ENCODE measurements at places on chromosomes 4 and X.

DNA sequence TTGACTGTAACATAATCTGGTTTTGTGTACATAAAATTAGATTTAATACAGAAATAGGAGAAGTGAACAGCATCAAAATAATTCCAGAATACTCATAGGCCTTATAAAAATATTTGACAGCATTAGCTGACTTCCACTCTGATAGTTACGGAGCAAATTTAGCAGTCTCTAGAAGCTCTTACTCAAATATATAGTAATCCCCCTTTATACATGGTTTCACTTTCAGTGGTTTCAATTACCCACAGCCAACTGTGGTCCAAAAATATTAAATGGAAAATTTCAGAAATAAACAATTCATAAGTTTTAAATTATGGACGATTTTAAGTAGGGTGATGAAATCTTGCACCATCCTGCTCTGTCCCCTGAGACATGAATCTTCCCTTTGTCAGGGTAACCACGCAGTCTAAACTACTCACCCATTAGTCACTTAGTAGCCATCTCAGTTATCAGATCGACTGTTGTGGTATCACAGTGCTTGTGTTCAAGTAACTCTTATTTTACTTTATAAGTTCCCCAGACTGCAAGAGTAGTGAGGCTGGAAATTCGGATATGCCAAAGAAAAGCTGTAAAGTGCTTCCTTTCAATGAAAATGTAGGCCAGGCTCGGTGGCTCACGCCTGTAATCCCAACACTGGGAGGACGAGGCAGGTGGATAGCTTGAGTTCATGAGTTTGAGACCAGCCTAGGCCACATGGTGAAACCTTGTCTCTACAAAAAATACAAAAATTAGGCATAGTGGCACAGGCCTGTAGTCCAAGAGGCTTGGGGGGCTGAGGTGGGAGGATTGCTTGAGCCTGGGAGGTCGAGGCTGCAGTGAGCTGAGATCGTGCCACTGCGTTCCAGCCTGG, 17.2 kb upstream of the RTL9 start:
- no peak for DNase-seq

DNA sequence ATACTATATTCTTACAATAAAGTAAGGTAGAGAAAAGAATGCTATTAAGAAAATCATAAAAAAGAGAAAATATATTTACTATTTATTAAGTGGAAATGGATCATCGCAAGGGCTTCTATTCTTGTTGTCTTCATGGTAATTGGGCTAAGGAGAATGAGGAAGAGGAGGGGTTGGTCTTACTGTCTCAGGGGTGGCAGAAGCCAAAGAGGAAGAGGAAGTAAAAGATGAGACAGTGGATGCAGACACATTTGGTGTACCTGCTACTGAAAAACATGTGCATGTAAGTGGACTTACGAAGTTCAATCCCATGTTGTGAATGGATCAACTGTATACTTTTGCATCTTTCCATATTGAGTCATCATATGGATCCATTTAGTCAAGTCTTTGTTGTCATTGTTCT, 1502.1 kb upstream of the ADGRL3 start:
- DNase-seq = no peak

- peak; percentile 24 for DNase-seq
Measured at GRCh38 chr4:106315476-106315967, 487 bp downstream of the TBCK start.

DNA sequence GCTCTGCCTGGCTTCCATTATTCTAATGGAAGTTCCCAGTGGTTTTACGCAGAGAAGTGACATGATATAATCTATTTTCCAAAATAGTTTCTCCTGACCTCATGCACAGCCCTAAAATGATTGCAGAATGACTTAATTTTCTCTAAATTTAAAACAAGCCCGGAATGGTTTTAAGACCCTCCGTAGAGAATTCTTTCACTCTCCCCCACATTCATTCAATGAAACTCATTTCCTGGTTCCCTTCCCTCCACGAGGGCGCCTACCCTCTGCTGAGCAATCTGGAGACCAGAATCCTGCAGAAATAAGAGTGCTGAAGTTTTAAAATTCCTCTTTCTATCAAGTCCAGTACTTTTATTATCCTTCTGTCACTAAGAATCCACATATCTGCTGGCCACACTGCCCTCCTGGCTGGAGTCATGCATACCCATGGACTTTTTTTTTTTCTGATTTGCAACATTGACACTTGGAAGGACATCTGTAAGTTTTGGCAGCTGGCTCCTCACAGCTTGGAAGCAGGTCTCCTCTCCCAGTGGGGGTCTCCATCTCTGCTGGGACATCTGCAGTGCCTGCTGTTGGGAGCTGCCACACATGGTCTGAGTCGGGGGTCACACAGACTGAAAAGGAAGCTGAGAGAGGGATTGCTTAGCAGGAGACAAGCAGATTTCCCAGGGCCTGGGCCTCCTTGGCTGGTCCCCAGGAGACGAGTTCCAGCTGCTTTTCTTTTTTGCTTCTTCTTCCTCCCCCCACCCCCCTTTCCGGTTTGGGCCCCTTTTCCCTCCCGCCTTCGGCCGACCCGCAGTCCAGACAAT, 86.1 kb downstream of the SOWAHB start:
- no peak for DNase-seq

DNA sequence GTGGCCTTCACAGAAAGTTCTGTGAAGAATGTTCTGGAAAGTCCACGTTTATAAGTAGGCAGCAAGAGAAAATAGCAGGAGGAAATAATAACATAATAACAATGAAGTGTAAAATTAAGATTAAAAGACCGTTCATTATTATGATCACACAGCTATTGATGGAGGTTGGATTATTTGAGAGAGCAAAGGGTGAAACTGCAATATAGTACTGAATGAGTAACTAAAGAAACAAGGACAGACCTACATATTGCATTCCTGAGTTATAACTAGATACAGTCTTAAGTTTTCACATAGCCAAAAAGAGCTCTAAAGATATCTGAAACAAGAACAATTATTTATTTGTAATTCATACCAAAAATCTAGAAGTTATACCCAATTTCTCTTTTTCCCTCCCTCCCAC, 122.9 kb upstream of the TMEM164 start:
- DNase-seq = no peak

- no peak for DNase-seq
Measured at GRCh38 chr4:10703766-10704429, 19.3 kb upstream of the CLNK start.

GRCh38 chrX:106875151-106875550, 28.0 kb downstream of the RIPPLY1 start:
- no peak for DNase-seq

DNA sequence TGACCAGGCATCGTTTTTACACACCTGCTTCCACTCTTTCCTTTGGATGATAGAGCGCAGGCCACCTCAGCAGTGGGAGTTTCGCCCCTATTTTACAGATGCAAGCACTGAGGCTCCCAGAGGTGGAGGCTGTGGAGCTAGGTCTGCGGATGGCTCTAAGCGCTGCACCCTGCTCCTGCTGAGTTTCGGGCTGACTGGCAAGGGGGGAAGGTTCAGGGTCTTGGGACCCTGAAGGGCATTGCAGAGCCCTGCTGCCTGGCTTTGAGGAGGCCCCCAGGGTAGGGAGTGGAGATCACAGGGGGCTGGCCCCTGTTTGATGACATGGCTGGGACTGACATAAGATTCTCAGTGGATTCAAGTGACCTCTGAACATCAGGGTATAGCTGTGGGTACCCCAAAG, 62.8 kb upstream of the NKX1-1 start:
- no peak for DNase-seq

DNA sequence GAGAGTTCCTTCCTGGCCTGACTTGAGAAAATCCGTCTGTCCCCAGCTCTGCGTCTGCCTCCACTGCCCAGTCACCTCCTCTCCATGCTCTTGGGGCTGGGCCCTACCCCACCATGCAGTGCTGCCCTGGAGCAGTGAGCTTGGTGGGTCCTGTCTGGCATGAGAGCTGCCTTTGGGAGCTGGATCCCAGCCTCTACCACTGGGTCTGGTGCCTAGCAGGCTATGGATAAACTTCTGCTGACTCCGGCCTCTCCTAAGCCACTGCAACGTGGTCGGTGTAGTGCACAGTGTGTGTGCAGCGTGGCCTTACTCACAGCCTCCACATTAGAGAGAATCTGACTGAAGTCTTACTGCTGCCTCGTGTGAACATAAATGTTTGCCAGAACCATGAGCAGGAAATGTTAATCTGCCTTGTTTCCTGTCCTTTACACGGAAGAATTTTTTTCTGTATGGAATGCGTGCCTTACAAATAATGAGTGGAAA, 47.6 kb downstream of the HTT start:
- no peak for DNase-seq

GRCh38 chrX:30533835-30534234, 43.7 kb downstream of the TASL start:
- no peak for DNase-seq

DNA sequence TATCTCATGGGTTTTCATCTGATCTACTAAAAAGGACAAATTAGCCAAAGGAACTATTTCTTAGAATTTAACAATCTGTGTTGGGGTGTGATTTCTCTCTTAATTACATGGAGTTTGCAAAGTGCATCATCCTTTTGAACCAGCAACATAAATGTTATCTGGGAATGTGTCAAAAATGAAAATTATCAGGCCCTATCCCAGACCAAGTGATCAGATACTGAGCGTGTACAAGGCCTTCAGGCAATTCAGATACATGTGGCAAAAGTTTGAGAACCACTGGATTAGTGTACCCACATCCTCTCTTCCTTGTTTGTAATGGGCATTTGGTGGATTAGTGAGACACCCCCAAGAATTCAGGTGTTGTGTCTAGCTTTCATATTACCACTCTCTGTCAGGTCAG, 3.8 kb downstream of the SH3D19 start:
- DNase-seq = no peak

- no peak for DNase-seq
Measured at GRCh38 chrX:45689971-45690370, 489.3 kb upstream of the DIPK2B start.

GRCh38 chrX:44882635-44883034, 9.6 kb downstream of the KDM6A start:
- no peak for DNase-seq

DNA sequence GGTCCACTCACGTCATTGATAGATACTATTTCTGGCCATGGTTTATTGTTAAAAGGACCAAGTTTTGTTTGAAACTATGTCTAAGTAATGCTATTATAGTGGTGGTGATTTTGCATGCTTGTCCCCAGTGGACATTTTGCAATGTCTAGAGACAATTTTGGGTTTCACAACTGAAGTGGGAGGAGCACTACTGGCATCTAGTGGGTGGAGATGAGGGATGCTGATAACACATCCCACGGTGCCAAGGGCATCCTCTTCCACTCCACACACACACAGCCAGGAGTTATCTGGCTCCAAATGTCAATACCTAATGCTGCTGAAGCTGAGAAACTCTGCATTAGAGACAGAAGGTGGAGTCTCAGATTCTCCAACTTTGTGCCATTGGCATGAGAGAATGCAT, 131.2 kb downstream of the FRMPD4 start:
- no peak for DNase-seq

DNA sequence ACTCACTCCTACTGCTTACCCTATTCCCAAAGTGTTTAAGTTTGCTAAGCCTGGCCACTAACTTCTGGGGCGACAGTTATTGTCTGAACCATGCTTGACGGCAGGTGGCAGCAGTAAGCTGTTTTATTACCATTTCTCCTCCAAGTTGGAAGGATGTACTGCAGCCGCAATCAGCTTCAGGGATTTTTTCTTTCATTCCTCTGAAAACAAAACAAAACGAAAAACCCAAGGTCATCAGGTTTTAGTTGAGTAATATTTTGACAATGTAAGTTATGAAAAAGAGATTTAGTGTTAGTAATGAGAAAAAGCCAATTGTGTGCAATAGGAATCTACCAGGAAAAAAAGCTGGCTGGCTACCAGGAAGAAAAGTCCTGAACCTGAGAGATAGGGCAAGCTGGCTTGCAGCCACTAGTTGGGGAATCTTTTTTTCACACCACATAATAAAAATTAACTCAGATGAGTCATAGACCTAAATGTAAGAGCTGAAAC, 13.2 kb upstream of the RAB9B start:
- peak; percentile 37 for DNase-seq

DNA sequence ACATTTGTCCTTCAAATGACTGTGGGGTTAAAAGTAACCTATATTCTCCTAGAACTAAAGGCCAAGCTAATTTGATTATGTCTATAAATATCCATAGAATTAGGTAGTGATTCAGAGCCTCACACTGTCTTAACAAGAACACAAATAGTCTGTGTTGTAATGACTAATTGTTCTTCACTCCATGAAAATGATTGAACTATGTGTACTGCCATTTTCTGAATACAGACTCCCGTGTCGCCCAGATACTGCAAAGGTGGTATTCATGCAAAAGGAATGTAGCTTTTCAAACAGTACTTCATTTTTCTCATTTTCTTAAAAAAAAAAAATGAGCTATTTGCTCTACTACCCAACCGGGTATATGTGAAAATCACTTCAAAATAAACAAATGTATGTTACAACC, 11.3 kb upstream of the PHKA2 start:
- no peak for DNase-seq

GRCh38 chrX:122218666-122219065, 965.4 kb upstream of the GRIA3 start:
- no peak for DNase-seq

DNA sequence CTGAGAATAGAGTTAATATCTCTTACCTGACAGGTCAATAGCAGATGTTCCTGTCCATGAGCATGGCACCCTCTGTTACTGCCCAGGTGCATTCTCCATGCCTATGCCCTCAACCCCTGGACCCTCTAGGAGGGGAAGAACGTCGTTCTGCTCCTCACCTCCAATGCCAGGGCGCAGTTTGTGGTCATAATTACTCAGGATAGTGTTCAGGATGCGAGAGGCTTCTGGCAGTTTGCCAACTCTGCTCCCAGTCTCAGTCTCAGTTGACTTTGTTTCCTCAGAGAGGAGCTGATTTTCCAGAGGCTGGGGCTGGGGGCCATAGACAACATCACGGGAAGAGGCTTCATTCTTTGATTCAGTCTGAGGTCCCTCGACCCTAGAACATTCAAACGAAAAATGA, 4.4 kb downstream of the GABRE start:
- no peak for DNase-seq

- DNase-seq = no peak
Measured at GRCh38 chrX:112734290-112734689, 54.6 kb upstream of the LHFPL1 start.

- no peak for DNase-seq
Measured at GRCh38 chr4:48449151-48449550, 34.0 kb upstream of the SLC10A4 start.
